ENCODE measurements at places on chromosomes 4 and X.

DNA sequence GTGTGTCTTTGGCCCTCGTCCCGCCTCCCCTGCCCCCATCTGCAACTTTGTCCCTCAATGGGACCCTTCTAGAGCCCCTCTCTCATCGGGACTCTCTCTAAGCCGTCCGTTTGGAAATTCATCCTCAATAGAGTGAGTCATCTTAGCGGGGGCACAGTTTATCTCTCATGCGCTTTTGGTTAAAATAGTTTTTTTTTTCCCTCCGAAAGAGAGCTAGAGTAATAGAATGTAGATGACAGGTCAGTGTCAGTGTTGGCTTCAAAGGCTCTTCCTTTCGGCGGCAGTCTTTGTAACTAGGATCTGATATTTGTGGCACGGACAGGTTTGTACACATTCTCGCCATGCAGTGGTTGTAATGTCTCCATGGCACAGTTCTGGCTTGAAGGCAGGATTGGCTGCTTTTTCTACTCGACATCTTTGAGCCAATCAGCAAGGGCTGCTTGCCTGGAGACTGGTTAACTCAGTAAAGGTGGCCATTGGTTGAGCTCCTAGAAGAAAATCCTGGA lies 989 bp downstream of the N4BP2 start:
- DNase-seq, result peak; percentile 95

DNA sequence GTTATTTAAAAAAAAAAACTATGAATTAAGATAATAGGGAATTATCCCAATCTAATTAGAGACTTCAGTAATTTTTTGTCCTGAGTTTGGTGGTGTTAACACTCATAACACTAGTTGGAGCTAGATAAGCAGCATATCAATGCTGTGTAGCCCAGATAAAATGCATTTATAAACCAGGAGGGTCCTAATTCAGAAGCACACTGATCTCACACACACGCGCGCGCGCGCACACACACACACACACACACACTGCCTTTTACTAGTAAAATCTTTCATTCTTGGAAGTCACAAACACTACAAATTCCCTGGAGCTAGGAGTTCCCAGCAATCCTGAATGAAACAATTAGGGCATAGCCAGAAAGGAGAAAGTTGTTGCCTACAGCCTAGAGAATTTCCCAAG lies 3.2 kb downstream of the UNC5C start:
- DNase-seq, result no peak

DNA sequence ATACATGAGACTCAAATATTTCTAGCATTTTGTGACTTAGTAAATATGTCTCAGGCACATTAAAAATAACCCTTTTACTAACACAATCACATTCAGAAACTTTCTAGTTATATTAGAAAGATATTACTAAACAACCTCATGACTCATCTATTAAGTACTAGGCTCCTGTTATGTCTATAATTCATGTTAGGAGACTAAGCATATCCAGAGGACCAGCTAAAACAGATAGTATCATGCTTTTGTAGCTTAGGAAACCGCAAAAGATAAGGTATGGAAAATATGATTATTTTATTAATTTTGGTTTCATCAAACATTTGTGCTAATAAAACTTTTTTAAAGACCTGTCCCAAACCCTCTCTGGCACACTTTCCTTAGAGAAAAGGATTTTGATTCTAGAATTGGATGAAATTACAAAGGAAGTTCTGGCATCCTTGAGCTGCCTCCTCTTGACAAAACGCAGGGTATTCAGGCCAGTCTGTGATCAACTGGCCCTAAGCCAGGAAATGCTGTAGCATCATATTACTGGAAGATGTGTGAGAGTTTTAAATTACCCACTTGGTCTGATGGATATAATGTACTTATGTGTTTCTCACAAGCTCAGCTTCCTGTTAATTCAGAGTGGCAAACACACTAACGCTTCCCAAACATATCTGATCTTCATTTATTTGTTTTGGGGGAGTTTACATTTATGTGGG lies 60.4 kb downstream of the NRK start:
- no peak for DNase-seq

DNA sequence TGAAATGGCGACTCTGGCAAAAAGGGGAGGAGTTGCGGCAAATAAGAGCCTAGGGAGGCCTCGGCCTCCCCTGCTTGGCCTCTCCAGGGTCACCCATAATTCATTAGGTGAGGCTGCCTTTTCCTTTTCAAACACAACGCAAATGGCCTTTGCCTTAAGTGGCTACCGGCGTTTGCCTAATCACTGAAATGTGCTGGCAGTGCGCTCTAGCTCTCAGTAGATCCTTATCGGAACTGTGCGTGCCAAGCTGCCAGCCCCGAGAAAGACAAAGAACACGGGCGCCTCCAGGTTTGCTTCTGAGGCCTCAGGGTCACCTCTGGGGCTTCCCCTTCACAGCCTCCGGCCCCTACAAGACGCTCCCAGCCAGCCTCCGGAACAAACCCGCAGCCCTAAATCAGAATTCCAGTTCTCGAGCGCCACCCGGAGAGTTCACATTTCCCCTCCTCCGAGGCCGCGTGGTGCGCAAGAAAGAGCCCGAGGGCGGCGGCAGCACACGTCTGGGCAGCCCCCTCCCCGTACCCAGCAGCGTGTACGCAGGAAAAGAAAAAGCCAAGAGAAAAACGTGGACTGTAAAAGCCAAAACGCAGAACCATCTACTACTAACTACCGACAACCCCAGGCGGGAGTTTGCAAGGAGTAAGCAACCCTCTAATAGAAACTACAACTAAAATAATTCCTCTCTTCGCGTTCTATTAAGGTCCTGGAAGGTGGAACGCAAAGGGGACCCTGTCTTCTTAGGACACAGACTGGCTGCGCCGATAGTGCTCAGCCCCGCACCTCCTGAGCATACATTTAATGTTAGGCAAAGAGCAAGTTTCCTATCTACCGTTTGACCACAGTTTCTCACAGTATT lies 76.5 kb upstream of the BCOR start:
- peak; percentile 63 for DNase-seq

DNA sequence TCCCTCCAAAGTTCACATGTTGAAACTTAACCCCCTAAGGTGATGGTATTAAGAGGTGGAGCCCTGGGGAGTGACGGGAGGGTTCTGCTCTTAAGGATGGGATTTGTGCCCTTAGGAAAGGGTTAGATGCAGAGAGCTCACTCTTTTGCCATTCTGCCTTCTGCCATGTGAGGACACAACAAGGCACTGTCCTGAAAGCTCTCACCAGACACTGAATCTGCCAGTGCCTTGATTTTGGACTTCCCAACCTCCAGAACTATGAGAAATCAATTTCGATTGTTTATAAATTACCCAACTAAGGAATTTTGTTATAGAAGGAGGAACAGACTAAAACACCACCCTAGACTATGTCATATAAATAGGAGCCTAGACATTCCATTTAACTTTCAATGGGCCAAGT lies 11.7 kb downstream of the LRP2BP start:
- DNase-seq, result no peak

GRCh38 chrX:57156397-57157049 lies 19.3 kb upstream of the SPIN2A start:
- peak; percentile 39 for DNase-seq

GRCh38 chr4:16116019-16116418 lies 32.2 kb upstream of the PROM1 start:
- no peak for DNase-seq

GRCh38 chr4:78688366-78688765 lies 87.8 kb upstream of the BMP2K start:
- no peak for DNase-seq

GRCh38 chr4:138675685-138676084 lies 339.9 kb upstream of the NOCT start:
- DNase-seq, result no peak

- DNase-seq, result no peak
These were observed 255.3 kb upstream of the TEX13A start for GRCh38 chrX:105475801-105476200.

DNA sequence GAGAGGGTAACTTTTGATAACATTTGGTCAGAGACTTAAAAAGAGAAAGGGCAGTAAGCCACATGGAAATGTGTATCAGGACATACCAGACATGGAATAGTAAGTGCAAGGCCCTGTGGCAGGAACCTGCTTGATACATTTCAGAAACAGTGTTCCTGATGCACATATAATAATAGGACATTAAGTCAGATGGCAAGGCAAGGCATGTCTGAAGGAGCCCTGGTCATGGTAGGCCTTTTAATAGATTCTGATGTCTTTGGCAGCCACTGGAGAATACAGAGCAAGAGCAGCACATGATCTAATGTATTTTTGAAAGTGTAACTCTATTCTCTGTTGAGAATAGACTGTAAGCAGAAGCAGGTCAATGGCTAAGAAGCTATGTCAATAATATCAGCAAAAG lies 279.7 kb downstream of the CAMK2D start:
- DNase-seq, result no peak

DNA sequence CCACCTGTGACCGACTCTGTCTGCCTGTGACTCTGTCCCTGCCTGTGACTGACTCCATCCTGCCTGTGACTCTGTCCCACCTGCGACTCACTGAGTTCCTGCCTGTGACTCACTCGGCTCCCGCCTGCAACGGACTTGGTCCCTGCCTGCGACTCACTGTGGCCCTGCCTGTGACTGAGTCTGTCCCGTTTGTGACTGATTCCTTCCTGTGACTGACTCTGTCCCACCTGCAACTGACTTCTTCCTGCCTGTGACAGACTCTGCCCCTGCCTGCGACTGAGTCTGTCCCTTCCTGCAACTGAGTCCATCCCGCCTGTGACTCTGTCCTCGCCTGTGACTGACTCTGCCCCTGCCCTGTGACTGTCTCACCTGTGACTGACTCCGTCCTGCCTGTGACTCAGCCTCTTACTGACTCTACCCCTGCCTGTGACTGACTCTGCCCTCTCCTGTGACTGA lies 9.6 kb upstream of the UVSSA start:
- peak; percentile 92 for DNase-seq

DNA sequence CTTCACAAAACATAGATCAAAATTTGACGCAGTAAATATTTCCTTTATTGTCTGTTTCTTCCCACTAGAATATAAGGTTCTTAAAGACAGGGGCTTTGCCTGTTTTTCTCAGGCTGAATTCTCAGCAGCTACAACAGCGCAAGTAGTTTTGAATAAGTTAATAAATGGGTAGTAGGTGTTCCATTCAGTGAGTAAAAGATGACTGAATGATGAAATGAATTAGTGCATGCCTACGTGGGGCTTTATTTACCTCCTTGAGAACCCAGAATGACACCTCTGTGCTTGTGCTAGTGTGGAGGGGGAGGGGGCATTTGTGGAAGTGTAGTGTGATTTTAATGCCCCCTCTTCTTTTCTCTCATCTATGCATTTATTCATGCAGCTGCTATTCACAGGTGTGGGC lies 278.9 kb downstream of the FBXW7 start:
- DNase-seq, result peak; percentile 53

DNA sequence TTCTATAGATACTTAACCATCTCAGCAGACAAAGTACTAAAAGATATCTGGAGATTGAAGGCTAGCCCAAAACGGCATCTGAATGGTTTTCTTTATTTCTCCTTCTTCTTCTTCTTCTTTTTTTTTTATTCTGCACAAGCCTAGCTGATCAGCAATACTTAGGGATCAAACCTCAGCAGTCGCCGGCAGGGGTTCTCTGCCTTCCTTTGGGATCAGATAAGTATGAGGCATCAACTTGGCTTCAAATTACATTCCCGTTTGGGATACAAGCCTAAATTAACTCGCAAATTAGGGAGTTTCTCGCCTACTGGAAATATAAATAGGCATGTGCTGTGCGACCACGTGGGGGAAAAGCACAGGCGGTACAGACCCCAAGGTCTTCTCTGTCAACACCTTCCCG lies 730 bp downstream of the CT55 start:
- DNase-seq, result no peak

GRCh38 chr4:57109847-57110639 lies at the start of gene IGFBP7:
IGFBP7 (minus strand) TSS chr4:57110385; CDS start chr4:57110351, 34 bp downstream.
- peak; percentile 78 for DNase-seq

GRCh38 chrX:10167573-10167972 lies 10.8 kb downstream of the CLCN4 start:
- DNase-seq, result no peak

GRCh38 chr4:89939546-89939945 lies 44.9 kb downstream of the MMRN1 start:
- DNase-seq, result peak; percentile 30

DNA sequence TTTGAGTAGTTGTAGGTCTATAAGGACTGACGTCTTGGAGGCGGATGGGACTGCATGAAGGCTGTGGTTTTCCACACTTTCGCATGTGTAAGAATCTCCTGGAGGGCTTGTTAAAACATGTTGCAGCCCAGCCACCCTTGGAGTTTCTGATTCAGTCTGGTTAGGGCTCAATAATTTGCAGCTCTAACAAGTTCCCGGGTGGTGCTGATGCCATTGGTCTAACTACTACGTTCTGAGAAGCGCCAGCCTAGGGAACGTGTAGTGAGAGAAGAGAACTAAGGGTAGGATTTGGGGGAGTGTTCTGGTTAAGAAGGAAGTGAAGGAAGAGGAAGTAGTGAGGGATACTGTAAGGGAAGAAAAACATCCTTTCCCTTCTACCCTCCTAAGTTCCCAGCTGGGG lies 138.9 kb downstream of the LARP7 start:
- DNase-seq, result no peak

Data from kidney tubule cell (primary cell).